HCEC 1CT (cell line): ENCODE measurements at places on chromosomes 5 and 9.

GRCh38 chr5:135705941-135706466 is 127.2 kb upstream of the CXCL14 start:
- DNase-seq, result no peak

DNA sequence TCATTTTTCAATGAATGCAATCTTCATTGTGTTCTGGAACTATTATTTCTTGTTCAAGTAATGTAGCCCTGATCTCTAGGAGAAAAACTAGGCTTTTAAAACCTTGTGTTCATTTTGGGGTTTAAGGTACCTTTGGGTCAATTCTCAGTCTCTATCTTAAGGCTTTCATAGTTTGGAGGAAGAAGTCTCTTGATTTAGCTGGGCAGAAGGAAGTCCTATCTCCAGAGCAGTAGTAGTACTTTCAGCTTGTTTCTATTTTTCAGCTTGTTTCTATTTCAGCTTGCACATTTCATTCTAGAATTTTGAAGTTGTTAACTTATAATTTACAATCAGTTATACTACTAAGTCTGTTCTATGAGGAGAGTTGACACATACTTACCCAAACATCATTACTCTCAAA is 15.2 kb downstream of the CSNK1G3 start:
- DNase-seq, result no peak

- peak; percentile 47 for DNase-seq
Measured at GRCh38 chr5:141084487-141084989, 9.9 kb upstream of the PCDHB2 start.

DNA sequence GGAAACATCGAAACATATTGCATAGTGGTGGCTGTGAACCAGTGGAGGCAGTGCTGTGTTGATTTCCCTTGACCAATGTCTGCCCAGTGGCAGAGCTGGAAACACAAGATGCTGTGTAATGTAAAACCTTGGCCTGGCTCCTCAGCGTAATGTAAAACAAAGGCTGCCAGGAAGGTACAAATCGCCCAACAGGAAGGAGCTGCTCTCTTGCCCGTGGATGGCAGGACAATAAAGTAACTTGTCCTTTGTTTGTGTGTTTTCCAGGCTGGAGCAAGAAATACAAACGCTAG is 143.4 kb downstream of the PALM2AKAP2 start:
- DNase-seq, result no peak

DNA sequence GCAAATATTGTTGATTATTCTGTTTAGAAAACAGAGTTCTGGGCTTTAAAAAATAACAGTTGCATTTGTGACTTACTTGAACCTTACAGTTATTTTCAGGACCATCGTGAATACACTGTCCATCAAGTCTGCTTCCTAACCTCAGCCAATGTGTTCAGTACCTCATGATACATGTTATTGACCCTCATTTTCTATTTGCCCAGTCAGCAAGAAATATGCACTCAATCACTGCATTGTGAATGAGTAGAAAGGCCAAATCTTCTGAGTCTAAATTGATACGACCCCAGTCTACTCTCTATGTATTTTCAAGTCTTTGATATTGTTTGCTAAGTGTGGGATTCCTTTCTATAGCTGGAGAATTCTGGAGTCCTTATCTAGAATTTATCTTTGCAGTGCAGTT is 156.2 kb downstream of the RAB3C start:
- DNase-seq, result no peak

- DNase-seq, result no peak
Measured at GRCh38 chr9:80231318-80232236, 659.8 kb downstream of the TLE4 start.

DNA sequence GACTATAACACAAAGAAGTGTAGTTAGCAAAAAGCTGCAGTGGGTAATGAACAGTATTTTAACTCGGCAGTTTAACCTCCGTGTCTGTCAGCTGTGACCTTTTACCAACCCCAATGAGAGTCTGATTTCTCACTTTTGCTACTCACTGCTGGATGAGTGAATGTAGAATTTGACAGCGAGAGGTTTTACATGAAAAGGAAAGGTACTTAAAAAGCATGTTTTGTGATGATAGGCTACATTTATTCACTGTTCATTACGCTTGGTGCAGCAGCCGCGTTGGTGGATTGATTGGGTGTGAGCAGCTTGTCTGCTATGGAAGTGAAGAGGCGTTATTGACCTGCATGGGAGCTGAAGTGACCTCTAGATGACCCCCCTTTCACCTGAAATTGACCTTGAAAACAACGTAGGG is 867.7 kb downstream of the NR2F1-AS1 start:
- no peak for DNase-seq

DNA sequence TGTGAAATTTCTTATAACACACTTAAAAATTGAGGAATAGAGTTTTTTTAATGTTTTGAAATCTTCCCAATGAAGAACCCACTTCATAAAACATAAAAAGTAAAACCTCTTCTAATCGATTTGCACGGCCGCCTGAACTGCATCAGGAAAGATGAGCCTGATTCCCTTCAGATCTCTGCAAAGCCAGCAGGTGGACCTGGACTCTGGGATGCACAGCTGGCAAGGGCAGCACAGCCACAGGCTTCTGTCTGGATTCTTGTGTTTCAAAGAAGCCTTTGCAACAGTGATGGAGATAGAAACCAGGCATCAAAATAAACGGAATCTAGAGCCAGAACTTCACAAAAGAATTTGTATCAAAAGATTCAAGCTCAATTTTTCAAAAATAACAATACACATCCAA is 36.0 kb upstream of the SPATA31C2 start:
- no peak for DNase-seq

GRCh38 chr5:9249231-9249630 is 296.6 kb downstream of the SEMA5A start:
- no peak for DNase-seq

GRCh38 chr5:118818604-118819003 is 169.7 kb downstream of the DTWD2 start:
- no peak for DNase-seq

DNA sequence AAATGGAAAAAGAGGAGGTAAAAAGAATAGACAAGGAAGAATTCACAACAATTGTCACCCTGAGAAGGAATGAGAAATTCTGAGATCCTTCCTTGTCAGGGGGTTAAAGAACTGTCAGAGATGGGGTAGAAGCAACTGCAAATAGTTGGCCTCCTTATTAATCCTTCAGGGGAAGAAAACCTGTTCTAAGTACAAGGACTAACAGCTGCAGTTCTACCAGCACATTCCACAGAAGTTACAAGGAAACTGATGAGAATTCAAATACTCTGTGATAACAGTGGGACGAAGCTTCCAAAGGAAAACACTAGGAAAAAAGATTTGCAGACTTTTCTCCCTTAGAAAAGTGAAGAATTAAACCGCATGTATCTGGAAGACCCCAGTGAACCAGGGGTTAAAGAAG is 93.7 kb downstream of the OR2K2 start:
- no peak for DNase-seq

GRCh38 chr5:38347040-38347763 is 88.8 kb downstream of the EGFLAM start:
- peak; percentile 10 for DNase-seq

DNA sequence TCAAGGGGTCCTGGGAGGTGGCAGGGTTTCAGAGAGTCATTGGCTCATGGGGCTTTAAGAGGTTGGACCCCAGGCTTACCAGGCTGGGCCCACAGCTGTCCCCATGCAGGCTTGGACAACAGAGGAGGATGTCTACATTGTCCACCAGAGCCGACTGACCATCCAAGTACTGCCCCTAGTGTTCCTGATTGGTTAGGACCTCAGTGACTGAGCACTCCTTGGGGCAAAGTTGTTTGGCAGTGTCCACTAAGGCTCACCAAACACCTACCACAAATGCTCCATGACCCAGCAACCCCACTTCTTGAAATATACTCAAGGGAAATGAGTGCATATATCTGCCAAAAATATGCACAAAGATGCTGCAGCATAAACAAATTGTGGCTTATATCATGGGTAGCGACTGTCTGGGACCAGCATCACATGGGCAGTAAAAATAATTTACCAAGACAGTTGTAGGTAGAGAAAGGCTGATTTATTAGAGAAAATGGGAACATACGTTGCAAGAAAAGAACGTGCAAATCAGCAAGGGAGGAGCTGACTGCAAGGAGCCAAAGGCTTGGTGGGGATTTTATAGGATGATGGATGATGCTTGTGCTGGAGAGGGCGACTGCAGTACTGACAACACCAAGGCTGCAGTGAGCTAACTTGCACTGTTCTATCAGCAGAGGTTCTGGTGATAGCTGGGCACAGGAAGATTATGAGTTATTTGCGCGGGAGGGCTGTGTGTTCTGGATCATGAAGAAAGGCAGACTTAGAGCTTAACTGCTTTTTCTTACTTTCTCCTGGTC is 265.2 kb downstream of the GADD45G start:
- DNase-seq, result no peak

GRCh38 chr5:143431789-143432188 is 28.3 kb upstream of the NR3C1 start:
- DNase-seq, result no peak

DNA sequence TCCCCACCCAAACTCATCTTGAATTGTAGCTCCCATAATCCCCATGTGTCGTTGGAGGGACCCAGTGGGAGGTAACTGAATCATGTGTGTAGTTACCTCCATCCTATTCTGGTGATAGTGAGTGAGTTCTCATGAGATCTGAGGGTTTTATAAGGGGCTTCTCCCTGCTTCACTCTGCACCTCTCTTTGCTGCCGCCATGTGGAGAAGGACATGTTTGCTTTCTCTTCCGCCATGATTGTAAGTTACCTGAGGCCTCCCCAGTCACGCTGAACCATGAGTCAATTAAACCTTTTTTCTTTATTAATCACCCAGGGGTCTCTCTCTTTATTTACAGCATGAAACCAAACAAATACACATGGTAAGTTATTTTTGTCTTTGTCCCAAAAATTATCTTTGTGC is 726.1 kb downstream of the CDH18 start:
- no peak for DNase-seq

GRCh38 chr5:67799732-67800234 is 415.8 kb upstream of the PIK3R1 start:
- DNase-seq, result peak; percentile 46

- DNase-seq, result no peak
Measured at GRCh38 chr5:172718527-172719114, 52.4 kb downstream of the DUSP1 start.

GRCh38 chr5:179795863-179796833 is 2.4 kb downstream of the LTC4S start:
- DNase-seq, result peak; percentile 82

DNA sequence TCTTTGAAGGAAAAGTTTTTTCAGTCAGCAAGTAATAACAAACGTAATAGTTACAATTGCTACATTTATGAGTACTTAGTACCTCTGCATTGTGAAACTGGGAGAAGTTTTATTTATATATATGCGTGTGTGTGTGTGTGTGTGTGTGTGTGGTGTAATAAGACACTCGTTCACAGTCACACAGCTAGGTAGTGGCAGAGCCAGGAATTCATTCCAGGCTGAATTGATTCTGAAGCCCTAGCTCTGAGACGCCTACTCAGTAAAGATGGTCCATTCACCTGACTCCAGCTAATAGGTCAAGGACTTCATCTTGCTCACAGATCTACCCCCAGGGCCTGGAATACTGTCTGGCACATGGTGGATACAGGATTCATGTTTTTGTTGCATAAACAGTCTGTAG is 13.6 kb upstream of the CAST start:
- DNase-seq, result peak; percentile 43

DNA sequence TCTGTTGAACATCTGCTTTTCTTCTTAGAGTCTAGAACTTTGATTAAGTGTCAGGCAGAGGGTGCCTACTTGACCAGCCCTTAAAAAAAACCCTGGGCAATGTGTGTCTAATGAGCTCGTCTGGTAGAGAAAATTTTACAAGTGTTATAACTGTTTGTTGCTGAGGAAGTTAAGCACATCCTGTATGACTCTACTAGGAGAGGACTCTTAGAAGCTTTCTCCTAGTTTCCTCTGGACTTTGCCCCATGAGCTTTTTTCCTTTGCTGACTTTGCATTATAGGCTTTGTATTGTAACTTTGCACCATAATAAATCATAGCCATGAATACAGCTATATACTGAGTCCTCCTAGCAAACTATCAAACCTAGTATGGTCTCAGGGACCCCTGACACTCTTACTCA is 39.4 kb downstream of the GNG10 start:
- DNase-seq, result no peak

- no peak for DNase-seq
Measured at GRCh38 chr5:34789639-34790038, 49.3 kb upstream of the TTC23L start.

DNA sequence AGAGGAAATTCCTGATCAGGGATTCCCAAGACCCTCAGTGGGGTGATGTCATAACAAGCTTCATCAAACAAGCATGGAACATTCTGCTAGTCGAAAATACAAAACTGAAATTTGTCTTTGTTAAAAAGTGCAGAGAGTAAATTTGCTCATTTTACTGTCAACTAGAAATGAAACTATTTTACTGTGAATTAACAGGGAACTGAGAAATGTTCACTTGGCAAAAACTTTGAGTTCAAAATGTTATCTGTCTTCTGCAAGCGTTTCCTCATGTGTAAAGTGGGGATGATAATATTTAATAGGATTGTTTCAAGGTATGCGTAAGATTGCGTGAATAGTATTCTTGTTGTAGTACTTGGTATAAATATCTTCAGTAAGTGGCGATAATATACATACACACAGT is 45.4 kb downstream of the ALDH1A1 start:
- no peak for DNase-seq

GRCh38 chr9:84897362-84898094 is 228.0 kb downstream of the NTRK2 start:
- DNase-seq, result no peak

- DNase-seq, result no peak
Measured at GRCh38 chr9:91677822-91678436, 254.3 kb upstream of the NFIL3 start.

DNA sequence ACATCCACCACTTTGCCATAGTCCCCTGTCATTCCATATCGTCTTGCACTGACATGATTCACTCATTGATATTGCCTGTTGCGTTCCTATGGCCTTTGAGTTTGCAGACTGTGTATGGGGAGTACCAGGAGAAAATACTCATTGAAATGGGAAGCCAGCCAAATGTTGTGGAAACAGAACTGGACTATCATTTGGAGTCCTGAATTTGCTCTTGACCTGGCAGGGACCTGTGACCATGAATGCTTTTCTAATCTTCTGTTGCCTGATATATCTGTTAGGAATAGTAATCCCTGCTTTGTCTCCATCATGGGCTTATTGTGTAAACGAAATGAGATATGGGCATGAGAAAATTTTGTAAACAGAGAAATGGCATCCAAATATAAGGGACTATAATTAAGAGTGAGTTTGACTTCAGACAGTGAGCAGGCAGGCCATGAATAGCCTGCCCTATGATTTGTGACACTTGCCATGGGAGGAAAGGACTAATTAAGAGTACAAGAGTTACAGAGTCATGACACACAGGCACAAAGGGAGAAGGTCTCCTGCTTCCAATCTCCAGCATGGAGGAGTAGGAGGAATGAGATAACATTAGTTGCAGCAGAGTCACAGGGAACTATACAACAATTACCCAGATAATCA is 572.9 kb upstream of the SGCD start:
- DNase-seq, result no peak

- DNase-seq, result no peak
Measured at GRCh38 chr9:27533311-27533710, 3.7 kb upstream of the MOB3B start.
